ENCODE measurements at places on chromosomes 3 and 15. TPM values are rescaled to one million over a fixed set of nuclear protein-coding genes. Genes with fewer than 3 reads are reported as not detected.

DNA sequence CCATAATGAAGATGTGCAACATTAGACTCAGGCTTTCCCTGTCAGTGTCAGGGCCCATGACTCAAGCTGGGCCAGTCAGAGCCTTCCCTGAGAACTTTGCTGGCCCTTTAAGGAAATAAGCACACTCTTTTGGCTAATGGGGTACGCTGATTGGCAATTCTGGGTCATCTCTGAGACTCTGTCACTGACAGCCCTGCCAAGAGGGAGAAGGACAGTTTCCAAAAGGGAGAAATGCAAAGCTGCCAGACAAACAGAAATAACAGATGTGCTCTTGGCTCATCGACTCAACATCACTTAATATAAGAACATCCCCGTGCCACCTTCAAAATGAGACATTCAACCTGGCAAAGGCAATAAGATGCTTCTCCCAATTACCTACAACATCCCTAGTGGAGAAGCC, 491.9 kb upstream of the PROK2 start:
- peaks cover 35% of the 10 kb centered on the region for H3K4me1 ChIP-seq
- DNase-seq: no peak
- H3K4me3 ChIP-seq: no peak overlapping the region
- H3K27me3 ChIP-seq: peaks cover 20% of the 10 kb centered on the region
- no peaks in the 10 kb centered on the region for H3K36me3 ChIP-seq
- H3K27ac ChIP-seq: no peak overlapping the region

- no peak overlapping the region for H3K27ac ChIP-seq
- H3K36me3 ChIP-seq: no peaks in the 10 kb centered on the region
- no peak for DNase-seq
- no peaks in the 10 kb centered on the region for H3K27me3 ChIP-seq
- H3K4me1 ChIP-seq: peaks cover 19% of the 10 kb centered on the region
- H3K4me3 ChIP-seq: no peak overlapping the region
These were observed 127.2 kb upstream of the DPH6 start for GRCh38 chr15:35673093-35673684.

GRCh38 chr3:185818267-185818875, 6.5 kb downstream of the IGF2BP2 start:
- DNase-seq: no peak
- H3K4me1 ChIP-seq: peaks cover 88% of the 10 kb centered on the region
- H3K36me3 ChIP-seq: peaks cover 3% of the 10 kb centered on the region
- peak overlapping the region; percentile 10 for H3K27ac ChIP-seq
- no peaks in the 10 kb centered on the region for H3K27me3 ChIP-seq

DNA sequence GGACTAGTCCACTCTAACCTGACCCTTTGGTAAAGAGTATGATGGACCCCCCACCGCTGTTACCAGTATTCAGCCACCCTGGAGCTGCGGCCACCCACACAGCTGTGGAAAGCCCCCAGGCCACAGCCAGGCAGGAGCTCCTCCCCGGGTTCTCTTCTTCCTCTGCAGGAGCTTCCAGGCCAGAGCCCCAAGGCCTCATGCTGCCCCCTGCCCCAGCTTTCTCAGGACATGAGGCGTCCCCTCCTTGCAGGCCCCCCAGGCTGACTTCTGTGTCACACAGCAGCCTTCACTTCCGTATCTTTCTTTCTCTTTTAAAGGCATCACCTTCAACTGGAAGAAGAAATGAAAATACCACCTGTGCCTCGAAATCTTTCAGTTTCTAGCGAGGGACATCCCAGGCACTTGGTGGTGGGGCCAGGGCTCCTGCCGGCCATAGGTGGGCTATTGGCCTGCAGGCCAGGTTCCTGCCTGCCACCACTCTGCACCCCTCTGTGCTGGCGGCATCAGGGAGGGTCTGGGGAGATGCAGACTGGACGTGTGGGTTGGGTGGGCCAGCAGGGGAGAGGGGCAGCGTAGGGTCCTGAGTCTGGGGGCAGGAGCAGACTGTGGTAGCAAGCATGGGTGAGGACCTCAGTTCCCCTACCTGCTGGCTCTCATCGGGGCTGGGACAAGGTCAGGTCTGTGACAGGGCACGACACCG, 19.9 kb downstream of the KLF13 start:
- peaks cover 20% of the 10 kb centered on the region for H3K4me1 ChIP-seq
- no peaks in the 10 kb centered on the region for H3K36me3 ChIP-seq
- H3K27me3 ChIP-seq: peaks cover 1% of the 10 kb centered on the region
- no peak for DNase-seq

GRCh38 chr3:128380719-128381118, 86.0 kb downstream of the DNAJB8 start:
- H3K4me3 ChIP-seq: no peak overlapping the region
- DNase-seq: no peak
- peaks cover 2% of the 10 kb centered on the region for H3K27me3 ChIP-seq
- no peaks in the 10 kb centered on the region for H3K36me3 ChIP-seq

DNA sequence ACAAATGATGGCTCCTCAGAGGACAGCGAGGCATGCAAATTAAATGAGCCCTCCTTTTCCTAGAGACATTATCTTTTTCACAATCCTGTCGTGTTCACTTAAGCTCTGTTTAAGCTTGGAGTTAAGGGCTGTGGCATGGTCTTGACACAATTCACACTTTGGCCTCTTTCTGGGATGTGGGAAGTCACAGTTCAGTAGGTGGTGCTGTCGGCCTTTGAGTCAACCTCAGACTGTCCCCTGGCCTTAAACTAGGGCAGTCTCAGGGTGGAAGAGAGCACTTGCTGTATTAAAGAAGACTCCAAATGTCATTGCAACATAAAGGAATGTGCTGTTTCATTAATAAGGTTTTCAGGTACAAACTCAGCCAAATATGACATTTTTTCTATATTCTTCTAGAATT, 351.0 kb downstream of the MCTP2 start:
- DNase-seq: no peak
- no peak overlapping the region for H3K4me3 ChIP-seq
- H3K4me1 ChIP-seq: no peaks in the 10 kb centered on the region
- H3K27me3 ChIP-seq: peaks cover 1% of the 10 kb centered on the region

GRCh38 chr3:117512975-117513374, 803.4 kb downstream of the TUSC7 start:
- H3K4me1 ChIP-seq: no peaks in the 10 kb centered on the region
- no peak overlapping the region for H3K4me3 ChIP-seq
- no peak overlapping the region for H3K27ac ChIP-seq
- no peaks in the 10 kb centered on the region for H3K27me3 ChIP-seq

DNA sequence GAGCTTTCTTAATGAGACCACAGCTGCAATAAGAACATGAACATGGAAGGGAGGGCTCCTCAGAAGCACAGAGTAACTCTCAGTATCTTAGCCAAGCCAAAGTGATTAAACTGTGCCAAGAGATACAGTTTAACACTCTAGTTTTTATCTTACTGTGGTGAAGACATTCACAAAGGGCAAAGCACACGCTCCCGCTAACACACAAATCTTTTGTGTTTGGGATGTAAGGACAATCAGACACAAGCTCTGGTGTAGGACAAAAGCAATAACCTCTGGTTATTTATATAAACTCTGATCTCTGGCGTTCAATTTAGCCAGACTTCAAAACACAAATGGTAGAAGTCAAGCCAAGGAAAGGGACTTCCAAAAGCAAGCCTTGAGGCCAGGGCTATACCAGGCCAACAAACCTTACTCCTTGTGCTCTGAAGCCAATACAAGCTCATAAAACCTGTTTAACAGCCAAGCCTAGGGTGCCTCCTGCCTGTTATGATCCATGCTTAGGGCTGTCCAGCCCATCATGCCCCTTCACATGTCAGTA, 27.8 kb downstream of the DPH3 start:
- H3K36me3 ChIP-seq: no peaks in the 10 kb centered on the region
- peaks cover 25% of the 10 kb centered on the region for H3K4me1 ChIP-seq
- H3K27ac ChIP-seq: no peak overlapping the region
- H3K27me3 ChIP-seq: peaks cover 2% of the 10 kb centered on the region
- DNase-seq: no peak
- H3K4me3 ChIP-seq: no peak overlapping the region

The ZNF80 gene
- total RNA-seq: not detected

The CDHR4 gene
- 0.19 TPM for total RNA-seq

The CPNE9 gene
- total RNA-seq: not detected

The NME9 gene
- not detected for total RNA-seq

The NUP210 gene
- total RNA-seq: 0.54 TPM

The CHL1 gene
- not detected for total RNA-seq

The TGM5 gene
- total RNA-seq: not detected

All from HFFc6 (cell line).